ENCODE measurements at places on chromosomes 12 and 14. TPM values are rescaled to one million over a fixed set of nuclear protein-coding genes. Genes with fewer than 3 reads are reported as not detected.
A peak's percentile ranks its signal among the peaks of the same experiment; 100 is the strongest.

DNA sequence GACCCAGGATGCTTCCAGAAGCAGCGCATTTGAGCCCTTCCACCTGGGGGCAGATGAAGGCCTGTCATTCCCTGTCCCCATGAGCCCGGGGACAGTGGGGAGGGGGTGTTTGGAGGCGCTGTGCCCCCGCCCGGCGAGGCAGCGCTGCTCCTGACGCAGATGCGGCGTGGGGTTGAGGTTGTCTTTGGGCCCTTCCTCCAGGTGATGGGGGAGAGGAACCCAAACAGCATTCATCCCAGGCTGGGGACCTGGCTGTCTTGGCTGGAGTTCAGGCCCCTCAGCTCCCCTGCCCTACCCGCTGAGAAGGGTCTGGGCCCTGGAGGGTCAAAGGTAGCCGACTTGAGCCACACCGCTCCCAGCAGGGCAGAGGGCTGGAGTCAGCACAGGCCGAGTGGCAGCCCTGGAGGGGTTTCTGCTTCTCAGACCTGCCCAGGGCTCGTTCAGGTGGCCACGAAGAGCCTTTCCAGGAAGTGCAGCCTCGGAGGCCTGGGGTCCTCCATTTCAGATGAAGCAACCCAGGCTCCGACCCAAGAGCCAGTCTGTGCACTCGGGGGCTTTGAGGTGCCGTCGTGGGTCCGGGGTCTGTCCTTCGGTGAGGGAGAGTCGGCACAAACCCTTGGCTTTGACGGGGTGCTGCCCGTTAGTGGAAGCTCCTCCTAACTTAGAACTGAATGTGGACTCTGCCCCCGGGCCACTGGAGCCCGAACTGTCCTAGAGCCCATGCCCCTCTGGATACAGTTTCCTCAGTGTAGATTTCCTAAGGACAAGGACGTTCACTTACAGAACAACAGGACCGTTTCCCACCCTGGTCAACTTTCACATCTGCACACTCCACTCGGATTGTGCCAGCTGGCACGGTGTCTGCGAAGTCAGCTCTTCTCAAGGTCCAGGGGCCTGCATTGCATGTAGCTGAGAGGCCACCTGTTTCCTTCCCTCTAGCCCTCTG, 16.1 kb downstream of the ACADS start:
- no peak for DNase-seq

- no peak for DNase-seq
Measured at GRCh38 chr12:12744546-12745305, 27.6 kb downstream of the CDKN1B start.

GRCh38 chr14:24713404-24713803, 79.4 kb upstream of the GZMB start:
- no peak for DNase-seq

DNA sequence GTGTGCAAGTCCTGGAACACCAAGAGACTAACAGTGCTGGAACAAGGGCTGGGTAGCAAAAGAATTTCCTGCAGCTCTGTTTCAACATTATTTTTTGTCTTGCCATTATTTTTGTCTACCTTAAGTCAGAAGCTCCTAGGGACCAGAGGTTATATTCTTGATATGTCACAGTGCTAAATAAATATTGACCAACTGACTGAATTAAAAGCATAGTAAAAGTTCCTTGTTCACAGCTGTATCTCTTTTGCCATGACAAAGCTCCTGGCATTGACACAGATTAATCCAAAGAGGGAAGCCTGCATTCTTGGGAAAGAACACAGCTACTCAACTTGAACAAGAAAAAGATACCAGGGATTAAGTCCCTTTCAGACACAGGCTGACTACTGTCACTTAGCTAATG, 136.5 kb downstream of the SPTSSA start:
- DNase-seq: no peak

GRCh38 chr14:49820176-49820575, 32.4 kb downstream of the NEMF start:
- DNase-seq: no peak

- no peak for DNase-seq
Measured at GRCh38 chr12:107914460-107914977, 140.0 kb downstream of the ASCL4 start.

GRCh38 chr12:75725521-75726111, 214.2 kb upstream of the KRR1 start:
- peak; percentile 59 for DNase-seq

- DNase-seq: peak; percentile 61
Measured at GRCh38 chr14:24013654-24014514, 25.2 kb downstream of the DHRS4L2 start.

Gene KLHL33
- total RNA-seq: not detected

Gene ZBTB1
- total RNA-seq: 34.7 TPM

Gene BRF1
- 12.6 TPM for total RNA-seq

Gene AKAP3
- 1.9 TPM for total RNA-seq

Gene MDGA2
- 4.8 TPM for total RNA-seq
